Naive B cell (primary cell): ENCODE measurements at places on chromosomes 11 and 22.

GRCh38 chr11:88515002-88515401 lies 177.5 kb upstream of the CTSC start:
- DNase-seq = no peak

DNA sequence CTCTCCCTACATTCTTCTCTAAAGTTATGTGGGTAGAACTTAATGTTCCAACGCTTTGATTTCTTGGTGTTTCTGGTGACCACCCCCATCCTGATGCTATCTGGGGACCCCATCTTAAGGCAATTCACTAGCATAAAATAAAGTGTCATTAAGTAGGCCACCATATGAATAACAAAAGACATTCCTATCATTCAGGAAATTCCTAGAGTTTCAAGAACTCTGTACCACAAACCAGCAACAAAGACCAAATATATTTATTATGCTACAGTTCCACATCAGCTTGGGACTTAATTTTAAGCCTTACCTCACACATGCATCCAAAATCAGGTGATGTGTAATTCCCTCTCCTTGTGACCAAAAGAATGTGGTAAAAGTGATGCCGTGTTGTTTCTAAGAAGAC lies 254.6 kb upstream of the LRRC4C start:
- no peak for DNase-seq

DNA sequence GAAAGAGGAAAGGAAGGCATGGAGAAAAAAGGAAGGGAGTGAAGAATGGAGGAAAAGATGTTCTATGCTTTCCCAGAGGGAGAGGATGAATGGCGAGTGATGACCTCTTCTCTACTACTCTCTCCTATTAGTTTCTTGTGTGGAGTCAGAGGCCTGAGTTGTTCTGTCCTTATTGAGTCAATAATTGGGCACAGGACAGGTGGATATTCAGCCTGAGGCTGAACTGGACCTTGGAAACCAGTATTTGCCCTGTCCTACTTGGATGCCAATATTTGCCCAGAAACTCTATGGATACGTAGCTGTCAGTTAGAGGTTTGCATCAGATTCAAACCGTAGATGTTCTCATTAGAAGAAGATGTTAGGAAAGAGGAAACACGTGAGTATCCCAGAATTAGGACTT lies 17.6 kb upstream of the SWAP70 start:
- DNase-seq = no peak

- no peak for DNase-seq
These were observed 43.2 kb downstream of the NAT10 start for GRCh38 chr11:34148504-34149165.

DNA sequence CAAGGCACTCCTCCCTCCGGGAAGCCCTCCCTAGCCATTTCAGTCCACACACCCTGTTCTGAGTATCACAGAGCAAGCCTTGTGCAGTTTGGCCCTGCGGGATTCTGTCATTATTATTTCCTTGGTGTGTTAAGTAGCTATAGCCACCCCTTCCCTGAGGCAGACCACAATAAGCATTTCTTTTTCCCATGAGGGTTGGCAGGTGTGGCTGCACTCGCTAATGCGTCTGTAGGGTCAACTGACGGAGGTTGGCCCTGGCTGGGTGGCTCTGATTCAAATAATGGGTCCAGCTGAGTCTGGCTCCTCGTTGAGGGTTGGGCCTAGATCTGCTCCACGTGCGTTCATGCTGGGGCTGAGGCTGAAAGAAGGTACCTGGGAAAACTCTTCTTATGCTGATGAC lies 5.1 kb downstream of the F2 start:
- DNase-seq = no peak

DNA sequence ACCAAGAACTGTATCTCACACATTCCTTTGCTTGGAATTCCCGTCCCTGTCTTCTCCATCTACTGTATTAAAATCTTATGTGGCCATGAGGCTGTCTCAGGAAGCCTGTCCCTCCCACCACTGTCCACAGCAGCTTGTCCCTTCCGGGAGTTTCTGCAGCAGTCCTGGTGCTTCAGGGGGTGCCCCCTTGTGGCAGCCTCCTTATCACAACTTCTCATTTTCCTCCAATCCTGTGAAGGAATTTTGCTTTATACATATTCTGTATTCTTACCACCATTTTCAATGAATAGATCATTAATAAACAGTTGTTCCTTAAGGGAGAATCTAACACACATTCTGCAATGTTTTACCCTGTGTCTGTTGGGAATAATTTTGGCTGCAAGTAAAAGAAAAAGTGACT lies 220.4 kb upstream of the RAG2 start:
- no peak for DNase-seq

- no peak for DNase-seq
These were observed 17.5 kb upstream of the FZD4 start for GRCh38 chr11:86972734-86973133.

DNA sequence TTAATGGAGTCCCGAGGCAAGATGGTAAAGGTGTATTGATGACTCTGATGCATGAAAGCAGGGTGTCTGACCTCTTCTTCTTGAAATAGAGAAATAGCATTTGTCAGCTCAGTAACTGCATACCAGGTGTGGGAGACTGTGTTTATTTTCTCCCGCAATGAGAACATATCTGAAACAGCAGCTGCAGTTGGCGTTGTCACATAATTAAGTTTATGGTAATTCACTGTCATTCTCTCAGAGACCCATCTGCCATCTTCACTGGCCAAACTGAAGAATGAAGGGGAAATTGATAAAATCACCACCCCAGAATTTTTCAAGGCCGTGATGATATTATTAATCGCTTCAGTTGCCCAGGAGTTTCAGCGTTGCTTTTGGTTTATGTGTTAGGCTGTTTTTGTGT lies 20.1 kb upstream of the MCHR1 start:
- no peak for DNase-seq

GRCh38 chr11:111550258-111550657 lies 9.7 kb downstream of the LAYN start:
- no peak for DNase-seq

DNA sequence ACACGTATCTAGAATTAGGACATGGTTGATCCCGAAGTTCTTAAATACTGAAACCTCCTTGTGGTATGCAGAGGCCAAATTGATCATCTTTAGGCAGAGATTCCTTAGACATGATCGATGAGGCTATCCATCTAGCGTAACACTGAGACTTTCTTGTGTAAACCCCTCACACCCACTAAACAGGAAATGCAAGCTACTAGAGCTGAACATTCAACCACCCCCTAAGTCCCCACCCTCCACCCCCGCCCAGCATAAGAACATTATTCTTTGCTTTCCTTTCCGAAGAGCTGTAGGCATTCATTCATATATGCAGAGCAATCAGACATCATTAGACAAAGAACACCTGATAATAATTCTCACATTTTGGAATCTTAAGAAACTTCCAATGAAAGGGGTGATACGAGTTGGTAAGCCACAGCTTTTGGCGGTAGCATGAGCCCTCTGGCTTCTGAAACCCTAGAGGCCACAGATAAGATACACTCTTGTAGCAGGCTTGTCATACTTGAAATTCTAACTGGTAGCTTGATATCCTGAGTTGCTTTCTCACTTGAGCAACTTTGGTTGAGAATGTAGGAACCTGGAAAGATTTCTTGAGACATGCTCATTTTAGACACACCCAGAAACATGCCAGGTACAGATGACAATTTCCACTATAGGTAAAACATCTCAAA lies 42.2 kb downstream of the FLI1 start:
- DNase-seq = no peak

DNA sequence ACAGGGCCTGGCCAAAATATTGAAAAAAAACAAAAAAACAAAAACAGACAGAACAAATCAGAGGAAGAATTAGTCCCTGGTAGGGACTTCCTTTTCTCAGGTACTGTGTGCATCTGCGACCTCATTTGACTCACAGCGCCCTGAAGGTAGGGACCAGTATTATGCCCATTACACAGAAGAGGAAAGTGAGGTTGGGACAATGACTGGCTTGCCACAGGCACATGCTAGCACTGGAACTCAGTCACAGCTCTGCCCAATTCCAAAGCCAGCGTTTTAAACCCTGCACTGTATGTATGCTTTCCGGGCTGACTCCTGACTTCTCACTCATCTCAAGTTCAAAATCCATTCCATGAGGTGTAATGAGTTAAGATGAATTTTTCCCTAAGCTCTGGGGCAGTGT lies 3.3 kb downstream of the SEC14L4 start:
- DNase-seq = no peak

DNA sequence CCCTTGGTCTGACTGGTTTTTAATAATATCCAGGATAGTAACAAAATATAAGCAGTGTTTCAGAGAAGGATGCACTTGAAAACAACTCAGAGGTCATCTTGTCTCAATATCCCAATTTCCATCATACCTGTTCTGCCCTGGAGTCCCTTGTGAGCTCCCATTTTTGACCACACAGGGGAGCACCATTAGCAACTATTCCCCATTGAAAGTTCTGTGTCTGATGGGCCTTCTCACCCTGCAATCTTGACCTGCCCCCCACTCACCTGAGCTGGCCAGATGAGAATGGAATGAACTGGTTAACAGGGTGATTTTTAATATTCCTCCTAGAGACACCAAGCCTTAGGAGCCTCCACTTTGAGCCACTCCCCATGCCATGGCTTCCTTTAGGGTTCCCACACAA lies 3.8 kb upstream of the CAPN5 start:
- no peak for DNase-seq

DNA sequence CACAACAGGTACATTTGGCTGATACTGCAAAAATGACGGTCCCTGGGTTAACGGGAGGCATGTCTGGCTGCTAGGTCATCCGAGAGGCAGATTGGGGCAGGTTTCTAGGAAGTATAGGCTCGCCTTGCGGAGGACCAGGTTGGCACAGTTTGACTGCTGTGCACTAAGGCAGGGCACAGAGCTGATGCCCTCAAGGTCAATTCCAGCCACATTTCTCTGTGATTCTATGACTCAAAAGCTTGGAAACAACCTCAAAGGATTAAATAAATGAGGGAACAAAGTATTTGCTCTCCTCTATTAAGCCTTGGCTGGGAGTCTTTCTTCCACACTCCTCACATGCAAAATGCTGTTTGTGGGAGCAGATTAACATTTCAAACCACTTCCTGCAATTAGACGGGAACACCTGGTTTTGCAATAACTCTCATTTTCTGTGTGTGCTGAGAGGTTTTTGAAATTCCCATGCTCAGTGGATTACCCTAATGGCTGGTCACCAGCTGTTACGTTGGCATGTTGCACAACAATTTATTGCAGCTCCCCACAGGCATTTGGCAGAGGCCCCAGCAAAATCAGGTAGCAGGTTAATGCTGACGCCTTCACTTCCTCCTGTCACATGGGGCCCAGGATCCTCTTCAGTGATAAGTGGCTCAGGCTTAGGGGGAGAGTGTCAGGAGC lies 61.0 kb upstream of the PLET1 start:
- no peak for DNase-seq

DNA sequence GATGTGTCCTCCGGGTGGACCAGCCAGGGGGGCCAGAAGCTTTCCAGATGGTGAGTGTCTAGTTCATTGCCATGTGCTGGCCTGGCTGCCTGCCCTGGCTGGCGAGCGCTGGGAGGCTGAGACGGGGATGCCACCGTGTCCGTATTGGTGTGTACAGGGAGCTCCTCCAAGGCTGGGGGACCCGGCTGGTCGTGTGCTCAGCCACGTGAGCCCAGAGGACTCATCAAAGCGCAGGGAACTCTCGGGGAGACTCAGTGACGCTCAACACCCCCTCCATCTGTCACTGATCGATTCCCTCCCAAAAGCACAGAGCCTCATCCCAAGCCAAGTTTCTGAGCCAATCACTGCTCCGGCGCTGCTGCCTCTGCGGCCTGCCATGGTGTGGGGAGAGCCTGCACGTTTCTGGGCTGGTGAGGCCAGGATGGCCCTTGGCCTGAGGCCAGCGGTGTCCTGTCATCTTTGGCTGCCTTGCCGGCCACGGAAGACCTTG lies 423.7 kb downstream of the SHANK2 start:
- DNase-seq = no peak

DNA sequence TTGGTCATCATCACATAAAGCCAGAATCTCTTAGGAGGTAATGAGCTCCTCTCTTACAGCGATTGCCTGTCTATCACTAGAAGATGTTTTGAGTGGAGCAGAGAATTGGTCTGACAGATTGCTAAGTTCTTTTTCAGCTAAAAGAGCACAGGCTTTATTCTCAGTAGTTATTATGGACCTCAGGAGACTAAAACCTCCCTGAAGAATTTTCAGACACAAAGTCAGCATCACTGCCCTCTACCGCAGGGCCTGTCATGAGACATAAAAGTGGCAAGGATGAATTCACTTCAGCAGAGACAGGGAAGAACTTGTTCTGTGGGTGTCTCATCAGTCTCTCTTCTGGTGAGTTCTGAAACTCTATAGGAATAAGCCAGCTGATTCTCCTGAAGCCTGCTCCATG lies at the start of gene OR51I2:
Gene OR51I2, plus strand, starts transcription at position 301 of the 400 bp plus-strand sequence. CDS start 4,166 bp downstream, outside the sequence.
- no peak for DNase-seq

DNA sequence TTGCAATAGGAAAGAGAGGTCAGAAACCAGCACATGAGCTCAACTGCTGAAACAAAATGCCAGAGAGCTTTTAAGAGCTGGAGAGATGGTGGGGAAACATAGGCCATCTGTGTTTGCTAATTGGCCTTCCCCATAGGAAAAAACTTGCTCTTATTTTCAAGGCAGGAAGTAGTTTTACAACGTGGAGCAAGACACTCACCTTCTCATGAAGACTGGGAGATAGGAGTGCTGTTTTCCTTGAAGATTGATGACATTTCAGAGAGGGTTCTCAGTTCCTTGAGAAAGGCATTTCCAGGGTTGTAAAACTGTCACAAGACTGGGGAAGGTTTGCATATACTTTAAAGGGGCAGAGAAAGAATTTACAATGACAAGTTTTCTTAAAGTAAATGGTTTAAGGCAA lies 586.3 kb upstream of the RAG2 start:
- no peak for DNase-seq
